Spinal cord (tissue), 10 donors: ENCODE measurements at places on chromosomes 2 and 18.

DNA sequence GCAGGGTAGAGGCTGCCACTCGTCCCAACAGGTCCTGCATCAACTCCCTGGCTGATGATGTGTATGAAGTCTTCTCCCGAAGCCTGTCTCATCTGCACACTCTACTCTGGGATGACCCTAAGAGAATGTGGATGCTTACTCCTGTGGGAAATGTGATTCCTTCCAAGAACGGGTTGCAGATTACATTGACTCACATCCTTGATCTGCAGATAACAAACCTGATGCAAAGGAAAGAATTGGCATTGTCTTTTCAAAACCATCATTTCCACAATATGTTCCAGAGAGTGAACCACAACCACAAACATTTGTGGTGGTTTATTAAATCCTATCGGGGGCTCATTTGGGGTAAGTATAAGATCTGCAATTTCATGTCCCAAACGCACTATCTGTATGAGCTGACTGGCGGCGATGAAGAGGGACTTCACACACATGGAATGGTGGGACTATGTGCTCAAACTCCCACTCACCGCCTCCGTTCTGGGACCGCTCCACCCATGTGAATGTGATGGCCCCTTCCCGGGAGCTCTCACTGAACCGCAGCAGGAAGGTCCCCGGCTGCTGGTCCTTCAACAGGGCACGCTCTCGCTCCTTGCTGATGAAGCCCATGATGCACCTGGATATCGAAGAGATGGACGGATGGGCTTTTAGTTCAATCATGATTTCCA, 35.5 kb downstream of the STAT1 start:
- no peak for DNase-seq

GRCh38 chr2:239436076-239436475, 35.3 kb upstream of the HDAC4 start:
- DNase-seq, result no peak

- no peak for DNase-seq
Measured at GRCh38 chr2:136065384-136065783, 52.6 kb downstream of the CXCR4 start.

DNA sequence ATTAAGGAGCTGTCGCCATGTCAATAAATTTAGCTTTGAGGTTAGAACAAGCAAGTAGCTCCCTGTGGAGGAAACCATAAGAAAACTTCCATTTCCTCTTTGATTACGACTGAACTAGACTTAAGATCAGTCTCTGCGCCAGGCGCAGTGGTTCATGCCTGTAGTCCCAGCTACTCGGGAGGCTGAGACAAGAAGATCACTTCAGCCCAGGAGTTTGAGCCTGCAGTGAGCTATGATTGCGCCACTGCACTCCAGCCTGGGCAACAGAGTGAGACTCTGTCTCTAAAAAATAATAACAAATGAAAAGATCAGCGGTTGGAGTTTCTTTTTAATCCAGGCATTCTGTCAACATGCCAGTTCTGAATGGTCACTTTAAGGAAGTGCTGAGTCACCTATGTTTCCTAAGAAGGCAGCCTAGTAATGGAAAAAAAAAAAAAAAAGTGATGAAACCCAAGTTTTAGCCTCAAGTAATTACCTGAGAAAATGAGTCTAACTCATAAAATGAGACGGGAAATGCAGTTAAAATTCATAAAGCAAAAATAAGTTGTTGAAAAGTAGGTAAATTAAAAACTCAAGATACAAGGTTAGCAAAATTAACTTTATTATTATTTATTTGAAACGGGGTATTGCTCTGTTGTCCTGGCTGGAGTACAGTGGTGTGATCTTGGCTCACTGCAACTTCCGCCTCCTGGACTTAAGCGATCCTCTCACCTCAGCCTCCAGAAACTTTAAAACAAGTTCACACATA, 10.2 kb downstream of the C18orf32 start:
- DNase-seq, result no peak

- DNase-seq, result no peak
Measured at GRCh38 chr2:205323929-205324328, 358.4 kb upstream of the NRP2 start.

DNA sequence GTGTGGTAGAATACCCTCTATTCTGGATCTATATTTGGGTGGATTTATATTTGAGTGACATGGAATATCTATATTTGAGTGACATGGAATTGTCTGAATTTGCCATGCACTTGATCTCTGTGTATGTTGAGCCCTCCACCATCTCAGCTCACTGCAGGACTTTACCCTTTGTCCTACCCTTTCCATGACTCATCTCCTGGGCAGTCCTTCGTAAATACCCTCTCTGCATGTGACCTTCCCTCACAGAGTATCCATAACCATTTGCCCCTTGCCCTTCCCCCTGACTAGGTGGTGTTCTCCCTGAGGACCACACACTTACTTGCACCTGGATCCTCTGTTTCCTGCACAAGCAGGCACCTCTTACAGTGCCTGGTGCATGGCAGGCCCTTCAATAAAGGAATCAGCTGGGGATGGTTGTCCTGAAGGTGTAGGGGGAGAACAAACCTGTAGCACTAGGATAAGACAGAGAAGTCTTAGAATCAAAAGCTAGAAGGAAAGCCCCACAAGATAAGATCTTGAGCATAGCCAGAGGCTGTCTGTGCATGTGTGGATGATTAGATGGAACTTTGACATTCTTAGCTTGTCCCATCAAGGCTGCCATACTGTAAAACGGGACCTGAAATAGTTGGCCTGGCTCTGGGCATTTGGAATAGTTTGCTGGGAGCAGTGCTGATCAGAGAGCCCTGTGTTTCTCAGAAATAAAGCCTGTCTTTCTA, 230.4 kb downstream of the FHOD3 start:
- no peak for DNase-seq

DNA sequence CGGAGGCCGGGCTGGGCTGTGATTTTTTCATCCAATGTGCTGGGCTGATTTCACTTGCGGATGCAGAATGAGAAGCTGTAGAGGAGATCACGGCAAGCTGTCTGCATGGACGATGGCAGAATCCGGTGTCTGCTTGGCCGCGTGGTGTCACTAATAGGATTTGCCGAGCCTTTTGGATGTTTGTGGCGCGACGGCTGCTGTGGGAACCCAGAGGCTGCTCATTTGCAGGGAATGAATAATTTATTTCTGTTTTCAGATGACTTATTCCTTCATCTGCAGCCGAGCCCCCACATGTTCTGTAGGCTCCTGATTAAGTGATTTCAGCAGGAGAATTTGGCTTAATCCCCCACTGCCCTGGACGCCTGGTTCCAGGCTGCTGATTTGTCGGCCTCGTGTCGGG, 62.6 kb downstream of the ODC1 start:
- DNase-seq, result no peak

GRCh38 chr2:144798034-144798433, 278.1 kb upstream of the ZEB2 start:
- DNase-seq, result no peak

- peak; percentile 26 for DNase-seq
Measured at GRCh38 chr2:135913727-135914365, 37.6 kb upstream of the MCM6 start.

DNA sequence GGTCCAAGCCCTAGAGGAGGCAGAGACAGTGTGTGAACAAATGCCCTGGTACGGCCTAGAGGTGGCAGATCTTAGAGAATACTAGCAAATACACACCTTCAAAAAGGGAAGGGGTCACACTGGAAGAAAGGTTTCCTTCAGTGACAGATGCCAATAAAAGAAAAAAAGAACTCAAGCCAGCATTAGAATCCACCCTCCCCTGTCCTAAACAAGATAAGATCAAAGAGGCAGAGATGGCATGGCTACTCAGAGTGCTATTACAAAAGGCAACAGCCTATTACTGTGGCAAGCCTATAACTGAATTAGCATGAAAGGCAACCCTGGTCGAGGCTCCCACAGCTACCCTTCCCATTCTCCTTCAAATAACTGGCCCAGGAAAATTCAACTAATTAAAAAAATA, 69.6 kb downstream of the SMC6 start:
- no peak for DNase-seq

GRCh38 chr2:230790981-230791380, 73.8 kb upstream of the ITM2C start:
- DNase-seq, result no peak

- no peak for DNase-seq
Measured at GRCh38 chr2:173972636-173973035, 7.5 kb upstream of the SP3 start.

DNA sequence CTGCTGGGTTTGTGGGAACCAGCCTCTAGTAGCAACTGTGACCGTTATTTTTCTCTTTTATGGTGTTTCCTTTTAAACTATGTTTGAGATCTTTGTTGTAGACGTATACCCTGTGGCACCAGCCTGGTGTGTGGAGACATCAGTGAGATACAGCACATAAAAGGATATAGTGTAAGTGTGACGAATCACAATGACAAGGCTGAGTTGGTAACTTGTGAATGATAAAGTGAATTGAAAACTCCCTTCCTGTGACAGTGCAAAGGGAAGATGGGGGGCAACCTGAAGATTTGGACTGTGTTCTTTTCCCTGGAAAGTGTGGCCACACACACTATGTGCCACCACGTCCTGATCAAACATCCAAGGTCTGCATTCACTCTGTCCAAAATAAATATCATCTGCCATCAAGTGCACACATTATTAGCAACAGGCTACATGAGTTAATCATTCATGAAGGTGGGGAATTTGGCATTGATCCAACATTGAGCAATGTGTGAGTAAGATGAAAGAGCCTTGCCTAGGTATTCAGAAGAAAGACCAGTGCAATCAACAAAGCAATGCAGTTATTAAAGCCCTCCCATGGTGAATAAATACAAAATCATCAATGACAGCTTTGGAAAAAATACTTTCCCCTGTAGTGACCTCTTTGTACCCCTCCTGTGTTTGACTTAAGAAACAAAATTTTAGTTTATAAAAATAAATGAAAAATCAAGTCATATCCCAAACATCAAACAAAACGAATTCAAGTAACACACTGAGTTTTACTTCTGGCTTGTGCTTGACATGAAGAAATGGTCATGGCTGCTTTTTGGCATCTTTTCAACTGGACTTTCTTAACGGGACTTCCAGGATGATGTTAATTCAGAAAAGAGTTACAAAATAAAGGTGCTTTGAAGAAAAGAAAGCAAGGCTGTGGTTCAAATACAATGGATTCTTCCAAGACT, 1280.5 kb upstream of the ZEB2 start:
- peak; percentile 10 for DNase-seq

- DNase-seq, result peak; percentile 95
Measured at GRCh38 chr18:8389391-8390340, 219.6 kb upstream of the RAB12 start.

DNA sequence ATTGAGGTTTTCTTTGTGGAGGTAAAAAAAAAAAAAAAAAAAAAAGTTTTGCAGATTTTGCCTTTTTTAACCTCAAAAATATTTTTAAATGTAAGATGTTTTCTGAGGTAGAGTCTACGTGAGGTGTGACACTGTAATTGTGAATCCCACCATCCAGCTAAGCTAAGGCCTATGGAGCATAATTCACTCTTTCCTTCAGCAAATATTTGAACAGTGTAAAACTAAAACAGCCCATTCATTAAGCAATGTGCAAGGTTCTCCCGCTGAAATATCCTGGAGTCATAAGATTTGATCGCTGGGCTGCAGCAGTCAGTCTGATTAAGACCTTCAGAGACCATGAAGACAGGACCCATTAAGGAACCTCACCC, 105.1 kb downstream of the HNRNPLL start:
- DNase-seq, result no peak

- no peak for DNase-seq
Measured at GRCh38 chr2:216059233-216059834, 22.3 kb downstream of the PECR start.

- DNase-seq, result no peak
Measured at GRCh38 chr2:236969767-236970655, 115.7 kb upstream of the COPS8 start.

DNA sequence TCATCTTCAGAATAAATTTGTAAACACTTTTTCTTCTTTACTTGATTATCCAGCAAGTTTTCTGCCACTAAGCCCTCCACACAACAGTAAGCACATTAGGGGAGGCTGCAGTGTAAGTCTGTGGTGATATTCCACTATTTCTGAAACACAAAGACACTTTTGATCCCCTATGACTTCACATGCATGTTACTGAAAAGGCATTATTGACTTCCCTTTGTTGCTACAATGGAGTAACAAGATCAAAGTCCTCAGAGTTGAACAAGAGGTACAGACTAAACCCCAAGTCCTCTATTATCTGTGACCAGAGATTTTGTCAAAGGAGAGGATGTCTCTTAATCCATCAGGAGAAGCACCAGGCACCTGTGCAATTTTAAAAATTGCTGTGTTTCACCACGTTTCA, 157.9 kb downstream of the CD226 start:
- no peak for DNase-seq

- DNase-seq, result no peak
Measured at GRCh38 chr2:57536535-57537231, 509.9 kb upstream of the VRK2 start.

DNA sequence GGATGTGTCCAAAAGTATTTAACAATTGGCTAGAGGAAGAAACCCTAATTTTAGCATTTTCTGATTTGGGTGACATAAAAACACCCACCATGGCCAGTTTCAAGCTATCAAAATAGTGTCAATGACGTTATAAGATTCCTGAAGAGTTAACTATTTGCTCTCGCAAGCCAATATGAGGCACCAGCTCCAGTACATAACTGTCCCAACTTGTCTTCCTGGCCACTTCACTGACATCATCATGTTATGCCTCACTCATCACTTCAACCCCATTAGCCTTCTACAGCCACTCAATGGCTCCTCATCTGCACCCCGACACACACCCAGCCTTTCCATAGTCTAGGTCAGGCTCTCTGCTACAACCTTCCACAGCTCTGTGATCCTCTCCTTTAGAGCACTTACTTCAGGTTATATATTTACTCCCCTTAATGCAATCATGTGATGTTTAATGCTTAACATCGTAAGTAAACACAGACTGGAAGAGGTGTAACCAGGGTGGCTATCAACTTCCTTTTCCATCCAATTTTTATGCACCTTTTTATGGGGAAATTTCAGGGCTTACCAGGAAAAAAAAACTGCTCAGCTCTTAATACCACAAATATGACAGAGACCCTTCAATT, 158.7 kb downstream of the VWC2L start:
- DNase-seq, result no peak

DNA sequence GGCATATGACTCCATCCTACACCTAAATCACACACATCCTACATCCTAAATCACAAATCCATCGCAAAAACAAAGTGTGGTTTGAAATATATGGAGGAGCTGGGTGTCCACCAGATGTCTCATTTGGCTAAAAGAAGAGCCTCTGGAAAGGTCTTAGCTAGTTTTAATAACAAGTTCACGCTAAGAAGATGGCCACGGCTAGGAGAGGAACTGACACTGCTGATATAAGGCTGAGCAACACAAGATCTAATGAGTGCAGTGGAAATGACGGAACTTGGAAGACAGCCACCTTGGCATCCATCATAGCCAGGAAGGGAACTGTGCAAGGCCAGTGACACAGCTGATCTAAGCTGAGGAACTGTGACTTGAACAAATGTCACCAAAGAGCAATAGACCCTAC, 60.0 kb upstream of the AGAP1 start:
- no peak for DNase-seq
